Skin of body (tissue), 3 donors: ENCODE measurements at places on chromosomes 1 and 21.
A peak's percentile ranks its signal among the peaks of the same experiment; 100 is the strongest.

GRCh38 chr1:167141963-167142362 lies 48.1 kb downstream of the STYXL2 start:
- DNase-seq: no peak

GRCh38 chr1:22261580-22261979 lies 118.7 kb upstream of the WNT4 start:
- DNase-seq: no peak

GRCh38 chr1:55425310-55425930 lies 210.3 kb upstream of the USP24 start:
- DNase-seq: no peak

DNA sequence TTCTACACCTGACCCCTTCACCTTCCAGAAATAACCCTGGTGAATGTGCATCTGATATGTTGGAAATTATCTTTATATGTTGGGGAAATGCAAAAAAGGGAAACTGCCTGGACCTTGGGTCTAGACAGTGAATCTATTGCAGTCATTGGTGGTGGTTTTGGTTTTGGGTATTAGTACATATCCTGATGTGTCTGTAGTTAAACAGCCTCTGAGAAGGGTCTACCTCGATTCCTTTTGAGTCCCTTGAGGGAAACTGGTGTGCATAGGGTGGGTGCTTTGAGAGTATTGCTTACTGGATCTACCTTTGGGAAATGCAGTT lies 127.3 kb upstream of the KIAA0040 start:
- peak; percentile 20 for DNase-seq

DNA sequence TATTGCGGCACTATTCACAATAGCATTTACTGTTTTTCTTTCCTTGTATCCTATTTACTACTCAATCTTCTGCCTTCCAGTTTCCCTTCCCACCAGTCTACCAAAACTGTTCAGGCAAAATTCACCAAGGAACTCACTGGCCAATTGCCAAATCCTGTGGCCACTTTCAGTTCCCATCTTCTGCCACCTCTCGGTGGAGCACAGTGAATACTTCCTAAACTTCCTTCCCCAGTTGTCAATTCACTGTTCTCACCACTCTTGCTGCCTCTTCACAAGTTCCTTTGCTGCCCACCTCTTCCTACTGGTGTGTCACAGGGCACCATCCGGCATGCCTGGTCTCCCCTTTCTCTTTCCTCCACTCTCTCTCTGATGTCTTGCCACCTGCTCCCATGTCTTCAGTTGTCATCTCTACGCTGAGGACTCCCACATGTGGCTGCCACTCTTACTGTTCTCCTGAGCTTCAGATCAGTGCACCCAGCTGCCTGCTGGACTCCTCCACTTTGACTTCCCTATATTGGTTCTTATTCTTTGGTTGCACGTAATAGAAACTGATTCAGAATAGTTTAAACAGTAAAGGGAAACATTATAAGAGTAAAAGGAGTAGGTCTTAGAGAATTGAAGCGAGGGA lies 114.4 kb downstream of the PIK3R3 start:
- DNase-seq: no peak

- DNase-seq: no peak
Observed at GRCh38 chr1:188825471-188825870, 1652.2 kb downstream of the BRINP3 start.

DNA sequence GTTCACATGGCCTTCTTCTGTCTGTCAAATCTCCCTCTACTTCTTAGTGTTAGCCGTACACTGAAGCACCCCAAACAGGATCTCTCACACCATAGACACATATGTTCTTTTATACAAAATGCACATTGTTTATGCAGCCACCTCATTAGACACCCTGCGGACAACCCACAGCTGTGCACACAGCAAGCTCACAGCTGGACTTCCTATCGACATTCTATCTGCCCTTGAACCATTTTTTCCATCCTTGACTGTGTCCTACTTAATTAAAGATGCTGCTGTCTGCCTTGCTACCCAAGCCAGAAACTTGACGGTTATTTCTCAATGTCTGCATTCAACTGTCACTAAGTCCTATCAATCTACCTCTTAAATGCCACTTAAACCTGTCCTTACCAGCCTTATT lies 3.2 kb upstream of the ZBTB21 start:
- no peak for DNase-seq

GRCh38 chr1:182507685-182508084 lies 57.7 kb downstream of the RGSL1 start:
- no peak for DNase-seq
